ENCODE measurements at places on chromosomes 12 and 14.

- no peak for DNase-seq
These were observed 9.2 kb downstream of the TIGAR start for GRCh38 chr12:4330203-4330602.

GRCh38 chr12:74538491-74539258 is 1.0 kb downstream of the ATXN7L3B start:
- no peak for DNase-seq

GRCh38 chr14:83918546-83918945 is 1611.4 kb upstream of the FLRT2 start:
- DNase-seq, result no peak

GRCh38 chr14:63134801-63135200 is 69.4 kb upstream of the RHOJ start:
- DNase-seq, result no peak

GRCh38 chr14:94239406-94239805 is 53.7 kb downstream of the SERPINA10 start:
- DNase-seq, result no peak

- DNase-seq, result no peak
These were observed 143.6 kb upstream of the SLC16A7 start for GRCh38 chr12:59452259-59452658.

- DNase-seq, result no peak
These were observed 256.3 kb upstream of the SFSWAP start for GRCh38 chr12:131454418-131455217.

DNA sequence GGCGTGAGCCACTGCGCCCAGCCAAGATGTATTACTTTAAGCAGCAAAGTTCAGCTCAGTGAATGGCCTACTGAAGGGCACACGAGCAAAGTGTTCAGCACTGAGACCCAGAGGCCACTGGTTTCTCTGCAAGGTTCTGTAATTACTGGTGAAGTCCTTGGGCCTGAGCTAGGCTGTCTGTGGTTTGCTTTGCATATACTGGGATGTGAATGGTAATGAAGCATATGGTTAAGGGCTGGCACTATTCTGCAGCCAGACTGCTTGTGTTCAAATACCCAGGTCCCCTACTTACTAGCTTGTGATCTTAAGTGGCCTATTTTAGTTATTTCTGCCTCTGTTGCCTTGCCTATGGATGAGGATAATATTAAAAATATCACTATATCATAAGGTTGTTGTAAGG is 72.0 kb downstream of the LLPH start:
- DNase-seq, result no peak

DNA sequence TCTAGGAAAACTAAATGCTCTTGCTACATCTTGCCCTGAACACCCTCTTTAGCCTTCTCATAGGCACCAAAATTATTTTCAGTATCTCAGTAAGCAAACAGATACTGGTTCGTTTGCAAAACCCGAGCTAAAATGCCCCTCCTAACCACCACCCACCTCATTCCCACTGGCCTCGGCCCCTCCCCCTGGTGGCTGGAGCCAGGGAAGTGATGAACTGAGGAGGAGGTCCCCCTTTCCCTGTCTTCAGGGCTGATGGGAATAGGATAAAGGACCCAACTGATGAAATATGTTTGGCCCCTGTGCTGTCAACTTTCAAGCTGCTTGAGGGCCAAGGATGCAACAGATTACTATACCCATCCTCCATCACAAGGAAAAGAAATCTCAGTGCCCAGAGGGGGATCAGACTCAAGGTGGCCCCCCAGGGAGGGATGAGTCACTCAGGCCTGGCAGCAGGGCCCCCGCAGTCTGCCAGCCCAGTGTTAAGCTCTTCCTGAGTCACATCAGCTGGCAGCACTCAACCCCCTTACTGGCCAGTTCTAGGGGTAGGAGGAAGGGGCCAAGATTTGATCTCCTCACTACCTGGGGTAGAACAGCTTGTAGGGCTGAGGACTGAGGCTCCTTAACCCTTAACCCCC is 1.7 kb downstream of the ANKRD52 start:
- no peak for DNase-seq

DNA sequence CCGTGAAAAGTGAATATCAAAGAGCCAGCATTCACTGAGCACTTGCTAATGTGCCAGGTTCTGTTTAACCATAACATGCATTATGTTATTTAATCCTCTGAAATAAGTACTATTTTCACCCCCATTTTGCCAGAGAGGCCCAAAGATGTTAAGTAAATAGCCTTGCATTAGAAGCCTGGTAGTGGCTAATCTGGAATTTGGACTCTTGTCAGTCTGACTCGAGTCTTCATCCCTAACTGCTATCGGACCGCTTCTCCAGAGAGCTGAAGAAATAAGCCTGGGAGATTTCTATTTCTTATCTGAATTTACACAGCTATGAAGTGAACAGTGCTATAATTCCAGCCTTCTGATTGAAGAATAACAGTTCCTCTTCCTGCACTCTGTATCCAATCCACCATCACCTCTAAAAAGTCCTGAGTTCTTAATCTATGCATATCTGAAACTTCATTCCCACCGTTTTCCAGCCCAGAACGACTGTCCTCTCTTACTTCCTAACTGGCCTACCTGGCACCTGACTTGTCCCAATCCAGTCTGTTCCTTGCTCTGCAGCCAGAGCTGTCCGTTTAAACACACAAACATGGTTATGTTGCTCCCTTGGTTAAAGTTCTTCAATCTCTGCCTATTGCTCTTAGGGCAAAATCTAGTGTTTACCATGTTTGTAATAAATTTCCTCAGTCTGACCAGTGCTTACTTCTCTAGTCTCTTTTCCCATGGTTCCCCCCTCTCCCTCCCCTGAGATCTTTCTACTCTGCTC is 2.3 kb downstream of the POLR3B start:
- DNase-seq, result no peak

DNA sequence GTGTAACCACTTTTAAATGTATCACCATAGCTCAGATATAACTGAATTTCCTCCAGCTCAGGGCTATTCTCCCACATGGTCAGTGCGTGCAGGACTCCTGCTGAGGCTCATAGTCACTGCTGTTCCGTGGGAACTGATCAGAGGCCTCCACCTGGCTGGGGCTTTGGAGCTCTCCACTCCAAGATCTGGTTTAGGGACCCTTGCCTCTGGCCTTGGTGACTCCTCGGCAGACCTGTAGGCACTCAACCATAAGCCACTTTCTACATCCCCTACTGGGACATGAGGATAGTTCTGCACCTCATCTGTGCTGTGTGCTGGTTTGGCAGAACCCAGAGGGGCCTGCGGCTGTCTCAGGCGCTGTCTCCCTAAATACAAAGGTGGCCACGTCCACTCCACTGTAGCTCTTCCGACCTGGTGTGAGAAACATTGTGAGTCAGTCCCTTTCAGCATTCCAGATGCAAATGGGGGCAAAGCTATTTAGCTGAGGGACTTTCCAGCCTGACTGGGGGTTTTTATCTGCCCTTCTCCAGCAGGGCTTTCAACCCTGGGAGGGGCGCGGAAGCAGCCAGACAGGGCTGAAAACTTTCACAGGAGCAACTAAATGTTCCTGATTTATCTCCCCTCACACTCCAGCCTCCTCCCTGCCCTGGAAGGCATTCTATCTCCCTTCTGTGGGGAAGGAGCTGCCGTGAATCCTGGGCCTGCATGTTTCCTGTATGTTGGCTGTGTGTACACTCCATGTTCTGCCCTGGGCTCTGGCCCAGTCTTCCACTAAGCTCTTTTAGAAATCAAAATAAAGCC is 218.3 kb upstream of the DAAM1 start:
- DNase-seq, result no peak

GRCh38 chr12:5487948-5488625 is 56.2 kb downstream of the NTF3 start:
- no peak for DNase-seq

DNA sequence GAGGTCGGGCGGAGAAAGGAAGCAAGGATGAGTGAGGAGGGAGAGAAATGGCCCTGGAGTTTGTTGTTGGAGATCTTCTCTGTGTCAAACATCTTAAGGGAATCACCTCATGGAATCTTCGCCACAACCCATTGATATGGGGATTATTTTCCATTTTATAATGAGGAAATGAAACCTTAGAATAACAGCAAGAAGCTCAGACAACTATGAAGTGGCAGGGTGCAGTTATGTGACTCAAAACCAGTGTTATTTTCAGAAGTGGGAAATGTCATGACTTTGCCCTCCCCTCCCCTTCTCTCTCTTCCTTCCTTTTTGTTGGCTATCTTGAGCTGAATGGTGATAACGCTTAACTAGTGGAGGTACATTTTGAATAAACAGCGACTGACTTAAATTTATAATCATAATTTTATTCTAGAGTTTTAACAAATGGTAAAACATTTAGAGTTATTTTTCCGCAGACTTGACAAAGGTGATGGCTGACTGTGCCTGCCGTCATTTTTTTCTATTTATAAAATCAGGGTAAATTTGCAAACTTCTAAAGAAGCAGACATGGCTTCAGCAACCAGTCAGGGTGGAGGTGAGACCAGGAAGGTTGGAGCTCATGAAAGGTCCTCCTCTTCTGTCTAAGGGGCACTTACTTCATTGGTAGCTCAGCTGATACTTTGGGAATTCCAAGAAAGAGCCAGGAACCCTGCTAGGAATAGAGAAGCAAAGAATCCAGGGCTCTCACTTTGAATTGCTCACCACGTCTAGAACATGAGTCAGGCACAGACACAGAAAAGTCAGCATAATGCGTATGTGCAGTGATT is 232.4 kb downstream of the RGS6 start:
- no peak for DNase-seq
